ENCODE measurements at places on chromosomes 6 and 20.

- no peak for DNase-seq
These were observed 646.5 kb downstream of the RNF144B start for GRCh38 chr6:19033683-19034082.

GRCh38 chr6:20467437-20467836, 65.8 kb downstream of the E2F3 start:
- DNase-seq, result no peak

- no peak for DNase-seq
These were observed 43.7 kb upstream of the GABRR1 start for GRCh38 chr6:89260832-89261231.

- DNase-seq, result no peak
These were observed 117.6 kb downstream of the TFAP2B start for GRCh38 chr6:50936277-50936681.

GRCh38 chr6:46235242-46235641, 64.5 kb upstream of the ENPP5 start:
- no peak for DNase-seq

DNA sequence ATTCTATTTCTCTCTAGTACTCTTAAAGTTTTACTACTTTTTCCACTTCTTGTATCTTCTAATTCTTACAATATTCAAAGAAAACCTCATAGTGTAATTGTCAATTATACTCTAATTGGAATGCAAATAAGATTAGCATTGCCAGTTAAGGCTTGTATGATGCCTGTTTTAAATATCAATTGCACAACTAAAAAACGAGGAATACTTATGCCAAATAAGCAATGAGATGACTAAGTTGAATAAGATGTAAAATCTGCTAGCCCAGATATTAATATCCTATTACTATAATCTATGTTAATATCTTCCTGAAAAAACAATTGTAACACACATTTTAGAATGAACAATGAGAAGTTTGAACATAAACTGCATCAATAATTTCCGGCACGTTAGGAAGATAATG, 13.3 kb upstream of the AKAP7 start:
- DNase-seq, result no peak

DNA sequence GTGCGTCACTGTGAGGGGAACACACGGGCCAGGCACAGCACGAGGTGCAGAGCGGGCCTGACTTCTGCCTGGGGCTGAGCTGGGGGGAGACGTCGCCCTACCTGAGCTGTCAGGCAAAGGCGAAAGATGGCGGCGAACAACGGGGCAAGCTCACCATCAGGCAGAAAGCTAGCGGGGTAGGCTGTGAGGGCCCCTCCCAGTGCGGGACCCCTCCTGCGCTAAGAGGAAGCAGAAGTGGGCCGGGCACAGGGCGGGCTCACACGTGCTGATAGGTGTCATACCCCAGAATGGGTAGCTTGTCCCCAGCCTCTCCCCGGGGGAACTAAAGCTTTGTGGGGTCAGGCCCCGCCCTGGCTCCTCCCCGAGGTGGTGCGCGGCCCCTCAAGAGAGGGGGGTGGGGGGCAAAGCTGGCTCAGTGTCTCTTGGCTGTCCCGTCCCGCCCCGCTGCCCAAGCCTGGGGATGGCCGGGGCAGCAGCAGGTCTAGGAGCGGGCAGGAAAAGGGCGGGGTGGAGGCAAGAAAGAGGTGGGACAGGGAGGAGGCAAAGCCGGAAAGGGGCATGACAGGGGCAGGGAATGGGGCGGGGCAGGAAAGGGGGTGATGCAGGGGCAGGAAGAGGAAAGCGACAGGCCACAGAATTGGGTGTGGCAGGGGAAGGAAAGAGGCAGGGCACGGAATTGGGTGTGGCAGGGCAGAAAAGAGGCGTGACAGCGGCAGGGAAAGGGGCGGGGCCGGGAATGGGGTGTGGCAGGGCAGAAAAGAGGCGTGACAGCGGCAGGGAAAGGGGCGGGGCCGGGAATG, 14.7 kb downstream of the UCKL1 start:
- no peak for DNase-seq

DNA sequence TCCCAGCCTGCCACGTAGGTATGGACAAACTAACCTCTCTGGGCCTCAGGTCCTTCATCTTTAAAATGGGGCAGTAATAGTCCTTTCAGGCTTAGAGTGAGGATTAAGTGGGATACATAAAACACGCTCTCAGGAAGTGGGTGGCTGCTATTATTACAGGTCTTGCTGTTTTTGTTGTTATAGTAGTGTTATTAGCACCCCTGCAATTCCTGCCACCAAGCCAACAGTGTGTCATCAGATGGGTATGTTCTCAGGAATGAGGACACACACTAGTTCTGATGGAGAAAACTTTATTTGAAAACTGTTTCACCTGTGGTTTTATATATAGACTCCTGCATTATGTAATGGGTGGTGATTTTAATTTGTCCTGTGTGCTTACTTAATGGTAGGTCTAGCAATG, 131.7 kb downstream of the LRRC1 start:
- no peak for DNase-seq

DNA sequence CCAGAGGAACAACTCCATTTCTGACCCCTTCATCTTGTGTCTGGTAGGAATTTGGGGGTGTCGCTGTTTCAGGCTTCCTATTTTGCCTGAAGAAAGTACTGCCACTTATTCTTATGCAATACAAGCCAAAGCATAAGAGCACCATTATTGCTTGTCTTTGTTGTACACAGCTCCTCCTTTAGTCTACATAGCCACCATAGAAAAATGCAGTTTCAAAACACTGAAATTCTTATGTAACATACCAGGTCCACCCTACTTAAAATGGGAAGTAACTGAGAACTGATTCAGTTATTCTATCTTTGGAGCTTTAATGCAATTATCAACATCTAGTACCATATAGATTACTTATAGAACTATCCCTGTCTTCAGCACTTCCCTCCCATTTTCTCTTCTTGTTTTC, 255.5 kb downstream of the ARHGAP18 start:
- DNase-seq, result no peak

GRCh38 chr20:2750491-2751251, 49.8 kb downstream of the CPXM1 start:
- no peak for DNase-seq

DNA sequence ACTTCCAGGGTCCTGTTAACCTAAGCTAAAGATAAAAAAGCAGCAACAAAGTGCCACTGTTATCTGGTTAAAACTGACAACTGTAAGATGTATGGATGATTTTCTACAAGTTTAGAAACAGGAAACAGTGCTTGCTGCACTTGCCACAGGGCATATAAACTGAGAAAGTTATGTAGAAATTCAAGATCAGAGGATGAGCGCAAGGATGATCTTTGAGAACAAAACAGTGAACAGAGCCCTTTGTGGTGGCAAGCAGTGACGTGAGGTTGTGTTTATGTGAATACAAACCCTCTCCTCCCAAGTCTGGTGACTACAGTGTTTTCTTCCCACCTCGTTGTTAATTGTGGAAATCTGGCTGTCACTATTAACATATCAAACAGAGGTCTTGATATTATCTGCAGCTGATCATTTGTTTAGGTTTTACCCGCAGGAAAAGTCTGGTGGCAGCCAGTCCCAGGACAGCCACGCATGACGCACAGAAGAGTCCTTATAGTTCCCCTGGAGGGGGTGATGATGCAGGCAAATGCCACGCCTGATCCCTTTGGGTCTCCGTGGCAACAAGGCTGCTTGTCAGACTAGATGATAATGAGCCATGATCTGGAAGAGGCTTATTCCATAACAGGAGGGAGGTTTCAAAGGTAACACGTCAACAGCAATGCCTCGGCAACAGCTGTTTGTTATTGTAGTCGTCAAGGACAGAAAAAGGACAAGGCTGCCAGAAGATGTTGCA, 43.1 kb upstream of the TNFAIP3 start:
- no peak for DNase-seq

DNA sequence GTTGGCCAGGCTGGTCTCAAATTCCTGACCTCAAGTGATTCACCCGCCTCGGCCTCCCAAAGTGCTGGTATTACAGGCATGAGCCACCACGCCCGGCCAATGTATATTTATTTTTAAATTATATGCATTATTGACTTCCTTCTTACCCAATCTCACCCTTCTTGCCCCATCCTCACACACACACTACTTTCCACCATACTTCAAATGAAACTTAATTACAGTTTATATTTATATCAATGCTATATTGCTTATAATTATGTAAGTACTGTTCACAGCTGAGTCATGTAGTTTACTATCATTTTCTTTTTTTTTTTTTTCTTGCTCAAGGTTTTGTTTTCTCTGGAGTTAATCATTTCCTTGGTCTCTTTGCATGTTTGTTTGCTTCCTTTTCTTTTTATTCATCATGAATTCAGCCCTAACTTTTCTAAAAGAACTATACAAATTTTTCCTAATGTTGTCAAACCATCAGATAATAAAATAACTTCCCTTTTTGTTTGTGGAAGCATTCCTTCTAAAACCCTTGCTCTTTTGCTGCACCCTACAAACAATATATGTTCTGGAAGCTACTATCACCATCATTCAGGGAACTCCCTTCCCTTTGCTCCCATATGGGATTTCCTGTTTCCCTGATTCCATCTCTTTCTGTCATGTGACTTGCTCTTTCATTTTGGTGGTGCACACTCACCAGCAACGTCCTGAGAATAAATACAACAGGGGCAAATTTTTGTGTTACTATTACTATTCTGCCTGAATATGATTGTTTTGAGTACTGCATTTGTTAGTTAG, 201.7 kb upstream of the SASH1 start:
- no peak for DNase-seq

GRCh38 chr20:37972256-37973058, 60.8 kb downstream of the TTI1 start:
- no peak for DNase-seq

GRCh38 chr6:15761045-15761502, 98.2 kb upstream of the DTNBP1 start:
- no peak for DNase-seq

DNA sequence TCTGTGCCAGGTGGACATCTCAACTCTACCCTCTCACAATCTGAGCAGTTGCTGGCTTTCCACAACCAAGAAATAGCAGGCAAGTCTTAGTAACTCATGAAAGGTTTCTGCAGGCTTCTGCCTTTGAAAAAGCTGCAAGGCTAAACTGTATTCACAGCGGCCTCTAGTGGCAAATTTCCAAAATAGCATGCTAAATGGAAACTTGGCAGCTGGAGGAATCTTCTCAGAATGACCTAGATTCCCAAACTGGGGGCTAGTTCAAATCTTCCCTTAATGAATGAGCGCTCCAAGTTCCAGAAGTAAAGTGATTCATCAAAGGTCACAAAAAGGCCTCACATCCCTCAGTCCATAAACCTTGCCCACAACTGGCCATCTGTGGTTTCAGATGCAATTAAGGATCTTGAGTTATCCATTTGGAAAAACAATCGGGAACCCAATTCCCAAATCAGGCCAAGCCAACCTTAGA, 11.9 kb upstream of the CPNE5 start:
- peak; percentile 37 for DNase-seq

DNA sequence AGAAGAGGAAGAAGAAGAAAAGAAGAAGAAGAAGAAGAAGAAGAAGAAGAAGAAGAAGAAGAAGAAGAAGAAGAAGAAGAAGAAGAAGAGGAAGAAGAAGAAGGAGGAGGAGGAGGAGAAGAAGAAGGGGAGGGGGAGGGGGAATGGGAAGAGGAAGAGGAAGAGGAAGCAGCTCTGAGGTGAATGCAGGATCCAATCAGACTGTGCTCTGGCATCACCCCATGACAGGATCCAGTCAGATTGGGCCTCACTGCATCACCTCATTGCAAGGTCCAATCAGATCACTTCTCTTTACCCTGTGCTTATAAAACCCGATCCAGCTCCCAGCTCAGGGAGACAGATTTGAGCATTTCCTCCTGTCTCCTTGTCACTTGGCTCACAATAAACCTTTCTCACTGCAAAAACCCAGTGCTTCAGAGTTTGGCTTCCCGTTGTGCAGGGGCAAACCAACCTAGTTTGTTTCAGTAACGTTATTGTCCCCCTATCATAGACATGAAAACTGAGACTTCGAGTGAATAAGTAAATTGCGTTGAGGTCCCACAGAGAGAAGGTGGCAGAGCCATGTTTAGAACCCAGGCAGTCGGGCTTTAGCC, 28.6 kb upstream of the YWHAB start:
- DNase-seq, result no peak

GRCh38 chr20:48904566-48905296, 16.8 kb upstream of the ARFGEF2 start:
- no peak for DNase-seq

- DNase-seq, result no peak
These were observed 136.4 kb downstream of the OR2B2 start for GRCh38 chr6:27775796-27776184.

DNA sequence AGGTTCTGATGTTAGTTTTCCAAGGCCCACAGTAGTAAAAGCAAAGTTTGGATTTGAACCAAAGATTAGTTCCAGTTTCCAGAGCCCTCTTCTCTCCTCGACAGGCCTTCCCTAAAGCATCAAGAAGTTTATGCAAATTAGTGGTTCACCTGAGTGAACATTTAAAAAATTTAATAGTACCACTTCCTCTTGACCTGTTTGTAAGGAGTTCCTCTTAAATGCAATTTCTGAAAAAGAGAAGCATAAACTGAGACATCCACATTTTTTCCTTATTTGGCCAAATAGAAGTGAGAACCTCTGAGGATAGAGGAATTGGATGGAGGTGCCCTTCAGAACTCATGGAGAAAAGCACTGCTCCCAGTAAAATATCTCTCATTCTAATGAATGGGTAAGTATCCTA, 1.2 kb upstream of the DSE start:
- no peak for DNase-seq

GRCh38 chr20:5046656-5047339, 45.5 kb upstream of the SLC23A2 start:
- no peak for DNase-seq

DNA sequence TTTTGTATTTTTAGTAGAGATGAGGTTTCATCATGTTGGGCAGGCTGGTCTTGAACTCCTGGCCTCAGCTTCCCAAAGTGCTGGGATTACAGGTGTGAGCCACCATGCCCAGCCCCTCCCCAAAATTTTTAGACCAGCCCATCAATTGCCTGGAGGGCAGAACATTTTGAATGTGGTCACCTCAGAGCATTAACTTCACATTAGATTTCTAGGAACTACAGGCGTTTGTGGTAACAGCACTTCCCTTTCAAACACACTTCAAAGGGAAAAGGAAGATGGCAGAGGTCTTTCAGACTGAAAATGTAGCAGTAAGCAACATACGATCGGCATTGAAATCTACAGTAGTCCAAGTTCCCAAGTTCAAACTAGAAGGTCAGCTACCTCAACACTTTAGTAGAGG, 12.3 kb upstream of the SLA2 start:
- no peak for DNase-seq

GRCh38 chr20:43542161-43542560, 16.7 kb upstream of the SGK2 start:
- no peak for DNase-seq

Data from caudate nucleus (tissue), 63 donors.